CD4-positive, CD25-positive, alpha-beta regulatory T cell (primary cell): ENCODE measurements at places on chromosomes 11 and 22.

DNA sequence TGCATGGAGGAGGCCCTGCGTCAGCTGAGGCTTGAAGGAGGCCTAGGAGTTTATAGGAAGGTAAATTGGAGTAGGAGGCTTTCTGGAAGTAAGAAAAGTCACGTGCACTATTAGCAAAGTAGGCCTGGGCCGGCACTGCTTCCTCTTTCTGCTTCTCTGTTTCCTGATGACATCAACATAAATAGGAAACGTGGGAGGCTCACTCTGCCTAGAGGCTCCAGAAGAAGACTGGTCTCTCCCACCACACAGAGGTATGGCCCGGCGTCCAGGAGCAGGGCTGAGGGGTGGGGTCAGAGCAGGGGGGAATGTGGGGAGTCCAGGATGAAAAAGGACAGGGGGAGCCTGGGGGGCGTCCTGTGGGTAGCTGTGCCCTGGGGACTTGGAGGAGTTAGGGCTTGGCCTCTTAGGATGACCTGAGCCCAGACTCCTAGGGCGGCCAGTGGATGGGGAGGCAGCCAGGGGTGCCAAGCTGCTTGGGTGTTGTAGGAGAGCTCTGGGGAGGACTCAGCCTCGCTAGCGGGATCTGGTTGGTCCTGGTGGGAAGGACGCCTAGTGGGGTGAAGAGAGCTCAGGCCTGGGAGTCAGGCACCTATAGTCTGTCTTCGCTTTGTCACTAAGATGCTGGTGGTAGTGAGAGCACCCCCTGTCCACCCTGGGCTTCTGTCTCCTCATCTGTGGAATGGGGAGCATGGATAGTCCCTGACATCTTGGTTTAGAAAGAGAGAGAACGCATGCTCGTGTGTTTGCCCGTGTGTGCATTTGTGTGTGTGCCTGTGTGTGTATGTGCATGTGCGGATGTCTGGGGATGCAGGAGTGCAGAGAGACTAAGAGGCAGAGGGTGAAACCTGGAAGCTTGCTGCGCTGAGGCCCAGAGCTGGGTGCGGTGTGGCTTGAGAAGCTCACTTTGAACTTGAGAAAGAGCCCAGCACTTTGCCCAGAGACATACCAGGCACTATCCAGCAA lies at the start of gene CSF2RB:
Gene CSF2RB, plus strand, starts transcription at position 202 of the 963 bp plus-strand sequence. CDS start 8,580 bp downstream, outside the sequence.
- peak; percentile 57 for DNase-seq

GRCh38 chr11:843818-844692 lies 1.4 kb downstream of the TSPAN4 start:
- DNase-seq = no peak

GRCh38 chr11:17267576-17267975 lies 9.0 kb upstream of the NUCB2 start:
- no peak for DNase-seq

DNA sequence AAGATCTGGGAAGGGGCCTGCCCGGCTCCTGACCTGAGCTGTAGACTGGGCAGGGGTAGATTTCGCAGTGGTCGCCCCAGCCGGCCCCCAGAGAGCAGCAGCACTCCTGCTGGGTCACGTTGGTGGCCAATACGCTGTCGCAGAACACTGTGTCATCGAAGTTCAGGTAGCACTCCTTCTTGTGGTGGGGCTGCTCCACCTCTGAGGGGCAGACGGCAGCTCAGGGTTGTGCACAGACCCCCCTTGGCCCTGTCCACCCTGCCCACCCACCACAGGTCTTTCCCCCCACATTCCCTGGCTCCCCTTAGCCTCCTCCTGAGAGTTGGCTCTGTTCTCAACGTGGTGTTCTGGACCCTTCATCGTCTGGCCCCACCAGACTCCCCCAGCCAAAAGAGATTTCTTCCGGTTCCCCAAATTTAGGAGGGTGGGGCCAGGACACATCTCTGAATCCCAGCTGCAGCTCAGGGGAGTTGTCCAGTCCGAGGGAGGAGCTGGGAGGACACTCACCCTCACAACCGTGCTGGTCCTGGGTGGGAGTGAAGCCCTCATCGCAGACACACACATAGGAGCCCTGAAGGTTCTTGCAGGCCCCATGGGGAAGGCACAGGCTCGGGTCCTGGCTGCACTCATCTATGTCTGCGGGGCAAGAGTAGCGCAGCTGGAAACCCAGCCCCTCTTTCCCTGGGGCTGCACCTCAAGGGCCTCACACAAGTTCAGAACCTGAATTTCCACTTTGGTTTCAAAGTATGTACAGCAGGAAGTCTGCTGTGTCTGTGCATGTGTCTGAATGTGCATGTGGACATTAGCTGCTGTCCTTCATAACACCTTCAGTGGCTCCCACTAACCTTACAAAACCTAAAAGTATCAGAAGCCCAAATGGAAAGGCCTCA lies 16.5 kb downstream of the SCYL1 start:
- DNase-seq = no peak

- no peak for DNase-seq
These were observed 43.1 kb upstream of the PPARA start for GRCh38 chr22:46107089-46107664.

- no peak for DNase-seq
These were observed 7.3 kb downstream of the NAV2 start for GRCh38 chr11:19719960-19720359.

DNA sequence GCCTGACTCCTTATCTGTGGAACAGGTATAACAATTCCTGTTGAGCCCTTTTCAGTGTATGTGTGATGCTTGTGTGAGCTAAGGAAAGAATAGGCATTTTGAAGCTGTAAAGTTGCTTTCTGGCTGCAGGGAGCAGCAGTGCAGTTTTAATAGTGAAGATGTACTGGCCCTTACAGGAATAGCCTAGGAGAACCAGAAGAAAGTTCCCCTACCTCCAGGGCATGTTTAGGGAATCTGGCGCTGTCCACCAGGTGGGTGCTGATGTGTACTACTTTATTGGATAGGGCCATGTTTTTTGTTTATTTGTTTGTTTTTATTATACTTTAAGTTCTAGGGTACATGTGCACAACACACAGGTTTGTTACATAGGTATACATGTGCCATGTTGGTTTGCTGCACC lies 11.5 kb downstream of the BMAL1 start:
- no peak for DNase-seq

DNA sequence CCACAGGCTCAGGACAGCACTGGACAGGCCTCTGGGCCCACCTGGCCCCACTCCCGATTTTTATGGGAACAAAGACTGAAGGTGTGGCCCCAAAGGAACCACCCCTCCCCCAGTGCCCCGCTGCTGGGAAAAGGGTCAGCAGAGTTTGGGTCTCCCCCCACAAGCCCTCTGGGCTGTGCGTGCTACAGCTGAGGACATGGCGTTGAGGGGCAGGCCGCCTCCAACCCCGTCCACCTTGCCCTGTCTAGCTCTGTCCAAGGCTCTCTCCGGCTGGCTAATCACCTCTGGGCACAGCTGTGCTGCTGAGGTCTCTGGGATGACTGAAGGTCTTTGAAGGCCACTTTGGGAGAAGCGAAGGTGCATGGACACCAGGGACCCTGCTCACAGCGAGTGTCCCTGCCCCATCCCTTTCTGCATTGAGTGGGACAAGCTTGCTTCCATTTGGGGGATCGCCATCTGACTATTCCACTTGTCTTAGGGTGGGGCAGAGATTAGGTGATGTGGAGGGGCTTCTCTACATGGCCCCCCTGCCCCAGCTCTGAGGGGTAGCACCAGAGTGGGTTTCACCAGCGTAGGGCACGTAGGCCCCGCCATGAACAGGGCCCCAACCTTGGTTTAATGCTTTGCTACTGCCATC lies 6.5 kb downstream of the ASCL2 start:
- no peak for DNase-seq

DNA sequence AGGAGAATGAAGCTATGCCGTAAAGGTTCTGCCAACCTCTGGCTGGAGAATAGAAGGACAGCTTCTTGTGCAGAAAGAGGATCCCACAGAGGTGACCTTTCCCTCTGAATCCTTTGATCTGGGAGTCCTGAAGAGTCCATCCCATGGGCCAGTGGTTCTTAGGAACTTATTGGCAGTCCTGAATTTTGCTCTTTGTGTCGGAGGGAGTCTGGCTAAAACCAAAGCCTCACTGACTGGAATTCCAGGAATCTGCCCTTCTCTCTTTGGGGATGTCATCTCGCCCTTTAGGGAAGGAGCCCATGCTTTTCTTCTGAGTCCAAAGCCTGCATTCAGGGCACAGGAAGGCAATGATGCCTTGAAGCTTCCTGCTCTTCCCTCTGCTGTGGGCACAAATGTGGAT lies 45.5 kb downstream of the PKNOX2 start:
- DNase-seq = no peak

DNA sequence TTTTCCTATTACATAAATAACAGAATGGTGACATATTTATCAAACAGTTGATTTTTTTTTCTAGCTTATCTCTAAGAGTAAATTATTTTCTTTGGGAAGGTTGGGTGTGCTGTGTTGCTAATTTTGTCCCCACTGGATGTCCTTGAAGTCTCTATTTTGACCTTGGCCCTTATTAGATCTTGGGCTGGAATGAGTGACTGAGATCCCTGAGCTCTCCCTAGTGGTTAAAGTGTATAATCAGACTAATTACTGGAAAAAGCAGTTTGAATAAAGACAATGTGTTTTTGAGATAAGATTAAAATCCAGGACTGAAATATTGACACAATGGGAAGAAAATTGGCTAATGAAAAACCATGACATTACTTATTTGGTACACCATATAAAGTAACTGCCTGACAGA lies 56.1 kb downstream of the AASDHPPT start:
- no peak for DNase-seq

DNA sequence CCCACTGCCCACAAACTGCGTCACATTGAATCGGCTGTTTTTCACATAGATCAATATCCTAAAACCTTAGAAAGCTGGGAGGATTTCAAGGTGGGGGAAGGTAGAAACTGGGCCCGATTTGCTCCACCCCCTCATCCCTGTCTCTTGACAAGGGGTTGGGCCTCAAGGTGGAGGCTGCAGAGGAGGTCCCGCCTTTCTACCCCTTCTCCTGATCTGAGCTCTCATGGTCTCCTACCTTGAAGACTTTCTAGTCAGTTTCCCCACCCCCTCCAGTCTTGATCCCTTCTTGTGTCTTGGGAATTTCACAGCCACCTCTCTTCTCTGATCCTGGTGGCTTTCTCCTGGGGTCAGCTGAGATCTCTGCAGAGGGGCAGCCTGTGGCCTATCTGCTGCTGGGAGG lies 4.5 kb upstream of the STARD10 start:
- no peak for DNase-seq

DNA sequence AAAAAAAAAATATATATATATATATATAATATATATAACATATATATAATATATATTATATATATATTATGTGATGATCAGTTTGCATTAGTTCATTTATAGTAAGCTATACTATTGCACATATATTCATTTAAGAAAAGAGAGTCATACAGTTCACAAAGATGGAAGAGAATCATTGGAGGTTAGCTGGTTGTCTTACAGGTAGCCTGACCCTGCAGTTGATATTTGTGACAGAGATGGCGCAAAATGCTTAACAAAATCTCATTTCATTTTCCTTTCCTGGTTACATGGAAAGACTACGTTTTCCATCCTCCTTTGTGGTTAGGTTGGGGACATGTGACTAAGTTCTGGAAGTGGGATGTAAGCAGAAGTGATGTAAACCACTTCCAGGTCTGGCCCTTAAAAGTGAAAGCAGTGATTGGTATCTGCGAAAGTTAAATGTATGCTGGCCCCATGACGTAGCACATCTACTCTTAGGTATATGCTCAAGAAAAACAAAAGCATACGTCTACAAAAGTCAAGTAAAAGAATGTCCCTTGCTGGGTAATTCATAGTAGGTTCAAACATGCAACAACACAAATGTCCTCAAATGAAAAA lies 7.2 kb upstream of the TMEM135 start:
- no peak for DNase-seq
